ENCODE measurements at places on chromosomes 2 and 18.

DNA sequence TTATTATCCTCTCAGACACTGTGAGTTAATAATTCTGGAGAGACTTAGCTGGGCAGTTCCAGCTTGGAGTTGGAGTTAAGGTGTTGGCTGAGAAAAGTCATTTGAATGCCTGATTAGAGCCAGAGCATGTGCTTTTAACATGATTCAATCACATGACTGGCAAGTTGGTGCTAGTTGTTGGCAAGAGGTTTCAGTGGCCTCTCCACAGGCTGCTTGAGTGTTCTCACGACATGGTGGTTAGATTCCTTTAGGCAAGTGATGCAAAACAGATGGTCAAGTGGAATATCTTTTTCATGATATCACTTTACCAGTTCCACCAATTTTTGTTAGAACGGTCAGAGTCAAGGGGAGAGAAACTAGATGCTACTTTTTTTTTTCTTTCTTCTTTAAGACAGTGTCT, 262.7 kb upstream of the FN1 start:
- DNase-seq = no peak

DNA sequence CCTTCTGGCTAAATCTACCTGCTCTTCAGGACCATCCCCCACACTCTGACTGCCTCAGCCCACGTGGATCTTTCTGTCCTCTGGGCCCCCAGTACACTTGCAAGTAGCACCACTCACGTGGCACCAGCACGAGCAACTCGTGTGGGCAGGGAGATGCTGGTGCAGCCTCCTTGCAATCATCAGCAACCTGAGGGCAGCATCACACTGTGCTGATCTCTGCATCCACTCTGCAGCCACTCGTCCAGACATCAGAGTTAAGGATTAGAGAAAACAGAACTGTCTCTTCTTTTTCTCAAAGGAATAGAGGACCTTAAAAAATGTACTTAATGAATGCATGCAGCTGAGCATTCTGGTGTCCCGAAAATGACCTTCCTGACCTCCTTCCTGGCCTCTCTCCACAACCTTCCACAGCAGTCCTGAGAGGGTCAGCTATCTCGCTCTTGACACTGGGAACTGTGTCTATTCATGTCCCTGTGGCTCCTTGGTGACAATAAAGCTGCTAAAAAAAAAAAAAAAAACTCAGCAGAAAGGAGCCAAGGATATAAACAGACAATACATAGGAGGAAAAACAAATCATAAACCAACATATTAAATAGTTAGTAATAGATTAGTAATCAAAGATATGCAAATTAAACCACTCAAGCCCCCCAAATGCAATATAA, 145.9 kb downstream of the ZBTB7C start:
- no peak for DNase-seq

DNA sequence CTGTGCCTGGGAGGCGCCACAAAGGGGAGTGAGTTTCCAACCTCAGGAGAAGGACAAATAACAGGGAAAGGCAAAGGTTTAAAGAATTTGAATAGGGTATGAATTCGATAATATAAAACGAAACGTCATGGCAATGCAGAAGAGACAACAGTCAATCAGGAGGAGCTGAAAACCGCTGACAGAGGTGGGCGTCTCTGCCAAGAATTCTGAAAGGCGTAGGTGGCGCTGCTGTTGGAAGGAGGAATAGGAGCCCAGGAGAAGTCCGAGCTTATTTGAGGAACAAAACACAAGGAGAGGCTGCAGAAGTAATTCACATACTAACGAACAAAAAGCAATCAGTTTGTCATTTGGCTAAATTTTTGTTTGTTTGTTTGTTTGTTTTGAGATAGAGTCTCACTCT, 485.8 kb upstream of the POU3F3 start:
- no peak for DNase-seq

DNA sequence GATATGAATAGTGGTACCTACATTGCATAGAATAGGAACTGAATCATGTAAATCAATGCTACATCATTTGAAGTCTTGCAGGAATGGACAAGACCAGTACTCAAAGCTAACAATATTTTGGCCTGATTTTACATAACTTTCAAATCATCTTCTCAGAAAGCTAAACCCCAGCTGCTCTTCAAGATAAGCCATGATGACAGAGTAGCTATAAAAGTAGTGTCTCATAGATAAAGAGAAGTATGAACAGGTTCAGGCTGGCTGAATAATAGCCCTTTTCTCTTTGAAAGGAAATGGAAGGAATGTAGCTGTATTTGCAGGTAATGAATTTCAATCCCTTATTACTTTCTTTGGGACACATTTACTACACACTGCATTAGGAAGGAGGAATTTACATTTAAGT, 28.2 kb downstream of the TSPYL6 start:
- no peak for DNase-seq

GRCh38 chr2:218075975-218076811, 7.1 kb downstream of the RUFY4 start:
- peak; percentile 30 for DNase-seq

DNA sequence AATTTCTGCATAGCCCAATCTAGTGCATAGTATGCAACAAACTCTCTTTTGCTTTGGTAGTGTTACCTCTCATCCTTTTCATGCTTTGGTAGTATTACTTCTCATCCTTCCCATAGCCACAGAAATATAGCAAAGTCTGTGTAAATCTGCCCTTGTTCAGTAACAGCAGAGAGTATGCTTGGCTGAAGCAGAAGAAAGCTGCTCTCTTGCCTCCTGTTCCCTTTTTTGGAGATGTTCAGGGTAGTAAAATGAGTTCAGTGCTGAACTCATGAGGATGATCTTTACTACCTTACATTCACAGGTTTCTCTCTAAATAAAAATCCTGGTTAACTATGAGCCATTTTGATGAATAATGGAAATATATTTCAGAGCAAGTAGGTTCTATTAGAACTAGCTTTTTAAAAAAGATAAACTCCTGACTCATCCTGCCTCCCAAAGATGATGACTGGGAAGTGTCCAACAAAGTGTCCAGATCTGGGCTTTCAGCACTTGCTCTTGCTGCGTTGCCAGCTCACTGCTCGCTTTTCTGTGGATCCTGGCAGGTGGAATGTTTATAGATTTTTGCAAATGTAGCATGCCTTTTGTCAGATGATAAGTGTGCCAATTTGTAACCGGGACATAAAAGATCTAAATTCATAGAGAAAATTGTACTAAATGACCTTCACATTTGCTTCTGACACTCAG, 29.4 kb upstream of the CHMP3 start:
- peak; percentile 37 for DNase-seq

DNA sequence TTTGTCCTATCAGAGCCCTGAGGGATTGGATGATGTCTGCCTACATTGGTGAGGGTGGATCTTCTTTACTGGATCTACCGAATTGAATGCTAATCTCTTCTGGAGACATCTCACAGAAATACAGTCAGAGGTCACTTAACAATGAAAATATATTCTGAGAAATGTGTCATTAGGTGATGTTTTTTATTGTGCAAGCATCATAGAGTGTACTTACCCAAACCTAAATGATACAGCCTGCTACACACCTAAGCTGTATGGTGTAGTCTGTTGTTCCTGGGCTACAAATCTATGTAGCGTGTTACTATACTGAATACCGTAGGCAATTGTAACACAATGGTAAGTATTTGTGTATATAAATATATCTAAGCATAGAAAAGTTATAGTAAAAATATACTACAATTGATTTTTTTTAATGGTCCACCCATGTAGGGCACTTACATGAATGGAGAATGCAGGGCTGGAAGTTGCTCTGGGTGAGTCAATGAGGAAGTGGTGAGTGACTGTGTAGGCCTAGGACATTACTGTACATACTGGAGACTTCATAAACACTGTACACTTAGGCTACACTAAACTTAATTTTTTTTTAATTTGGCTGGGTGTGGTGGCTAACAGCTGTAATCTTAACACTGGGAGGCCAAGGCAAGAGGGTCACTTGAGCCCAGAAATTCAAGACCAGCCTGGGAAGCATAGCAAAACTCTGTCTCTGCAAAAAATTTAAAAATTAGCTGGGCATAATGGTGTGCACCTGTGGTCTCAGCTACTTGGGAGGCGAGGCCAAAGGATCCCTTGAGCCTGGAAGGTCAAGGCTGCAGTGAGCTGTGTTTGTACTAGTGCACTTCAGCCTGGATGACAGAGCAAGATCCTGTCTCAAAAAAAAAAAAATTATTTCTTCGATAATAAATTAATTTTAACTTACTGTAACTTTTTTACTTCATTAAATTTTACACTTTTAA, 226.3 kb upstream of the UBE2E3 start:
- no peak for DNase-seq

Measured in right cardiac atrium (tissue), 5 donors.